Activated gamma-delta T cell (primary cell): ENCODE measurements at places on chromosomes 13 and 19.

- no peak for DNase-seq
Measured at GRCh38 chr13:104460554-104460953, 1394.3 kb upstream of the SLC10A2 start.

DNA sequence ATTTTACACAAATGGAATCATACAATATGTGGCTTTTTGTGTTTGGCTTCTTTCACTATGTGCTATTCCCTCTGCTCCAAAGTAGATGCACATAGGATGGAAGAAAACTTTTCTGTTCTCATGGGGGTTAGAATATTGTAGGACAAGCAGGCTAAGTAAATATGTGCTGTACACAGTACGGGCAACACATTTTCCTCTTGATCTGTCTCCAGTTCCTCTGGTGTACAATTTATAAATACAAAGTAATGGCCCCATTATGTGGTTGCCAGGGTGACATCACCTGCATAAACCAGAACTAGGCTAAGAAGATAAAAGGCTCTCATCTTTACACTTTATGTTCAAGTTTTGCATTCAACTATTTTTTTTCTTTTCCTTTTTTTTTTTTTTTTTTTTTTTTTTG, 41.0 kb upstream of the SOX21 start:
- DNase-seq = no peak

DNA sequence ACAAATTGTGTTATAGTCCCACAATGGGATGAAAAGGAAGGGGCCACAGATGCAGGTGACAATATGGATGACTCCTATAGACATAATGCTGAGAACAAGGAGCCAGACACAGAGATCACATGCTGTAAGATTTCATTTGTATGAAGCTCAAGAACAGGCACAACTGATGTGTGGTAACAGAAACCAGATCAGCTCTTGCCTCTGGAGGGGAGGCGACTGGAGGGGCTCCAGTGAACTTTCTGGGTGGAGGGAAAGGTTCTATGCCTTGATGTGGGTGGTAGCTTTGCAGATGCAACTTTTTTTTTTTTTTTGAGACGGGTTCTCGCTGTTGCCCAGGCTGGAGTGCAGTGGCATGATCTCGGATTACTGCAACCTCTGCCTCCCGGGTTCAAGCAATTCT, 6.0 kb upstream of the RABAC1 start:
- DNase-seq = no peak

- DNase-seq = no peak
Measured at GRCh38 chr19:1446713-1447481, 3.0 kb upstream of the APC2 start.

- no peak for DNase-seq
Measured at GRCh38 chr13:70172946-70173597, 64.8 kb upstream of the KLHL1 start.

- DNase-seq = no peak
Measured at GRCh38 chr19:6458695-6459261, 814 bp downstream of the SLC25A23 start.

DNA sequence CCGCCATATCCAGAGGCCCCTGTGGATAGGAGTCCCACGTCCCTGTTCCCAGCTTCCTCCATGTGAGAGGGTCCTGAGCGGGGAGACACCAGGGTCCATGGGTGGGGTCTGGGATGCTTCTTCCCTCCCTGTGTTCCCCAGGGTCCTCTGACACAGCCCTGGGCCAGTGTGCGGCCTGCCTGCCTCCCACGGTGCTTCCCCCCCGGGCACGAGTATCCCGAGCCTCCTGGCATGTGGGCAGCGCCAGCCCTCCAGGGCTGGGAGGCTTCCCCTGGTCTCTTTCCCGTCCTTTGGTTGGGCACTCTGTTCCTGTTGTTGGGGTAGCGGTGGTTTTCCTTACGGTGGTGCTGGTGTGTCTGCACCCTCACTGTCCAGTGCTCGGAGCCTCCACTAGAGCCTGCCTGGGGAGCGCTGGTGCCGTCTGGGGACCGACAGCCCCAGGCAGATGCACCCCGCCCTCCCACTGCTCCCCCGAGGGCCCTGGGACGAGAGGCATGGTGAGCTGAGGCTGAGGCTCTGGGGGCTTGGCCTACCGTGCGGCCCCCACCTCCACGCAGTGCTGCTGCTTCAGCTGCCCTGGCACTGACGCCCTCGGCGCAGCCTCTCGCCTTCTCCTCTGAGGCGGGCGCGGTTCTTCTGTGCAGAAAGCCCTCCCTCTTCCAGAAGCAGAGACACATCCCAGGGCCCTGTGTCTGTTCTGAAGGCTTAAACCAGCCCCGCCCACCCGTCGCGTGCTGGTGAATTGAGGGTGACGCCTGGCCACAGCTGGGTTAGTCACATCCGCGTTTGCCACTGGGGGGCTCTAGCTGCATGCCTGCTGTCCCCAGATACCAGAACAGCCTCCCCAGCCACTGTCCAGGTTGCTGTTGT, 27.9 kb downstream of the PLEKHJ1 start:
- DNase-seq = no peak

DNA sequence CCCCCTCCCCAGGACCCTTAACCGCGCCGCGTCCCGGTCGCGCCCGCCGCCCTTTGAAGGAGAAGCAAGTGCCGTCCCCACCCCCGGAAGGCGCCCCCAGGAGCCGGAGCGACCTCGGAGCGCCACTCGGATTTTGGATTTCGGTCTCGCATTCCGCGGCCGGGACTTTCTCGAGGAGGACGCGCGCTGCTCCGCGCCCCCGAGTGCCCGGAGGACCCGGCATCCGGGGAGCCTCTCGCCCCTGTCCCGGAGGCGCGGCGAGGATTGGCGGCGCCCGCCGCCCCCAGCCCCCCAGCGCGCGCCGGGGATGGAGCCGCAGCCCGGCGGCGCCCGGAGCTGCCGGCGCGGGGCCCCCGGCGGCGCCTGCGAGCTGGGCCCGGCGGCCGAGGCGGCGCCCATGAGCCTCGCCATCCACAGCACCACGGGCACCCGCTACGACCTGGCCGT, 1.6 kb downstream of the MIDN start:
- no peak for DNase-seq

DNA sequence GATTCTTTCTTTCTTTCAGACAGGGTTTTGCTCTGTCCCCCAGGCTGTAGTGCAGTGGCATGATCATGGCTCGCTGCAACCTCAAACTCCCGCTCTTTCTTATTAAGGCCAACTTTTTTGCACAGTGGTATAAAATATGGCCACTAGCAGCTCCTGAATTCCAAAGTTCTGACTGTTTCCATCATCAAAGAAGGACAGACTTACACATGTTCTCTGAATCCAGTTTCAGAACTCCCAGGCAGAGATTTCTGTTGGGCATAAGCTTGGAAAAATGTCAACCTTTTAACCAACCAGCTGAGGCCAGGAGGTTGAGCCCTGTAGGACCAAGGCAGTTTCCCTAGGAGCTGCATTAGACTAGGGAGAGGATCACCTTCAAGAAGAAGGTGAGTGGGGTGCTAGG, 184.1 kb downstream of the HS6ST3 start:
- no peak for DNase-seq

DNA sequence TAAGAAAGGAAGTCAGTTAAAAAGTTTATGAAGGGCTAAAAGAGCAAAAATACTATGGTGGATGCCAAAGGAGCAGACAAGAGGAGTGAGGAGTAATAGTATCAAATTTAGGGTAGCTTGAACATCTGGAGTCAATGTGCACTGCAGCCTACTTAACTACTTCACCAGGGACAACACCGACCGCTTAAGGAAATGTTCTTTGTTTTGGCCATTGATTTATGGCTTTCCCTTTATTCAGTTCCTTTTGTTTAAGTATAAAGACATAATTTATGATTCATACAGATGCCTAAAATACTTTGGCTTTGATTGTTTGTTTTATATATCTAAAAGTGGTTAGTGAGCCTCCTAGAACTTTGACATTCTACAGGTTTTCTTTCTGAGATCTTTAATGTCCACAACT, 276.3 kb upstream of the PRR20A start:
- no peak for DNase-seq

DNA sequence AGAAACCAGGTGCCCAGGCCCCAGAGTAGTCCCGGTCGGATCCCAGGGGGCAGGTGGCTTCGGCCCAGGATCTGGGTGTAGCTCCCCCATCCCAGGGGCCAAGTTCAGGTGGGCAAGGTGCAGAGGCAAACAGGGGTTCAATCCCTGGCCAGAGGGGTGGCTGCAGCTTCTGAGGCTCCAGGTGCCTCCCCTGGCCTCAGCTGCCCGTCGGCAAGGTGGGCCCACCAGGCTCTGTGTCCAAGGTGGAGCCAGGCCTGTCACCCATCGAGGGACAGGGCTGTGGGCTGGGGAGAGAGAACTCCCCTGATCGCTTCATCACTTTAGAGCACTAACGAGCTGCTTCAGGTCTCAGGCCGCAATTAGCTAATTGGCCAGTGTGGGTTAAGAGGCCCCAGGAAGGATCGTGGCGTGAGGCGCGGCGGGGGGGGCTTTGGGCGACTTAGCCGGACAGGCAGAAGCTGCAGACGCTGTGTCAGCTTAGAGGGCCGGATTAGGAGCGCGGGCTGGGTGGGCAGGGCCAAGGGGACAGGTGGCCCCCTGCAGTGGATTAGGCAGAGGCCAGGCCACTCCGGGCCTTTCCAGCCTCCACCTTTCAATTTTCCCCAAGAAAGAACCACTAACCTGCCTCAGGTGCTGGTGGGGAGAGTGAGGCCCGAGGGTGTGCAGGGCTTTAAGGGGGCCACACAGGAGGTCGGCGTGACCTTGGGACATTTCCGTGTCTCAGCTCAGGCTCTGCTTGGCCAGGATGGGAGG, 2.8 kb upstream of the RAX2 start:
- no peak for DNase-seq

DNA sequence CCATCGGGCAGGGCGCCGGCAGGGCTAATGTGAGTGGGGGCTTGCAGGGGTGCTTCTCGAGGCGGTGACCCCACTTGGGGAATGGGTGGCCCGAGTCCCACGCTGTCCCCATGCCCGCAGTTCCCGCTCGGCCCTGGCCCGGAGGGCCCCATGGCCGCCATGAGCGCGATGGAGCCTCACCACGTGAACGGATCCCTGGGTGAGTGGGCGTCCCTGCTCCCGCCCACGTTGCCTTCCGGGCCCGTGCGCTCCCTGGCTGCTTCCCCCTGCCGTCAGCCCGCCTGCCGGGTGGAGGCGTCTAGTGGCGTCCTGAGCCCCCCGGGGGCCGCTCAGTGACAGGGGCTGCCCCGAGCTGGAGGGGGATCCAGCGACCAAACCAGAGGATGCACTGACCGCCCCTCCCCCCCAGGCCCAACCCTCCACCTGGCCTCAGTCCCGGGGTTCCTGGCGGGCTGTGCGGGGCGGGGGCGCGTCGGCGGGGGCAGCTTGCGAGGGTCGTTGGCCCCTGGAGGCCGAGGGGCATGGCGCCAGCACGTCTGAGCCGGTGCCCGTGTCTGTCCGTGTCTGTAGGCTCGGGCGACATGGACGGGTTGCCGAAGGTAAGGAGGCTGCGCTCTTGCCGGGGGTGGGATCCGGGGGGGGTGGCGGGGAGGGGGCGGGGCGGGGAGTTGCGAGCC, 4.8 kb downstream of the ISYNA1 start:
- DNase-seq = no peak

DNA sequence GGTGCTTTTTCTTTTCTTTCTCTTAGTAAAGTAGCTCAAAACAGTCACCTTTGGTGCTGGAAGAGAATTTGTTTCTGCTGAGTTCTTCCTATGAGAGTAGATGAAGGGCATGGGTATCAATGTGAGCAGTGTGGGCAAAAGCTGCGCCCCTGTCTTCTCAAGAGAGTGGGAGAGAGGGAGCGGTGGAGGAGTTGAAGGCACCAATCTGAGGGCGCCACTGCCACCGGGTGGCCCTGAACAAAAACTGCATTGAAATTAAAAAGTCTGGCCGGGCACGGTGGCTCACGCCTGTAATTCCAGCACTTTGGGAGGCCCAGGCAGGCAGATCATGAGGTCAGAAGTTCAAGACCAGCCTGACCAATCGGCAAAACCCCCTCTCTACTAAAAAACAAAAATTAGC, 28.7 kb upstream of the EPHX3 start:
- no peak for DNase-seq

GRCh38 chr13:59663707-59664106, 500.0 kb downstream of the DIAPH3 start:
- no peak for DNase-seq

DNA sequence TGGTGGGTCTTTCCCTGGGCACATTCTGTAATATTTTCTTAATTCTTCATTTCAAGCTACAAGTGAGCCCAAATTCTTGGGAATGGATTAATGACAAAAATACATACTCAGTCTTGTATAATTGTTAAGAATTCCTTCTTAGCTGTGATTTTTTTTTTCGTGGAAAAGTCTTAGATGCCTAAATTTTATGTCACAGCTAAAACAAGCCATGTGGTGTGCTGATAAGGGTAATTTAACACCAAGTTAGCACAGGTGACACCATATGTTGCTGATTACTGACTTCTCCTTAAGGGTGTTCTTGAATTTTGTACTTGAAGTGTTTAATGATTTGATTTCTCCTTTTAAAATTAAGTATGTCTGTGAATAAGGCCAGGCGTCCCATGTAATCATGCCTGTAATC, 29.3 kb downstream of the WDFY2 start:
- DNase-seq = no peak

GRCh38 chr13:41054212-41054877, 7.0 kb upstream of the WBP4 start:
- no peak for DNase-seq

DNA sequence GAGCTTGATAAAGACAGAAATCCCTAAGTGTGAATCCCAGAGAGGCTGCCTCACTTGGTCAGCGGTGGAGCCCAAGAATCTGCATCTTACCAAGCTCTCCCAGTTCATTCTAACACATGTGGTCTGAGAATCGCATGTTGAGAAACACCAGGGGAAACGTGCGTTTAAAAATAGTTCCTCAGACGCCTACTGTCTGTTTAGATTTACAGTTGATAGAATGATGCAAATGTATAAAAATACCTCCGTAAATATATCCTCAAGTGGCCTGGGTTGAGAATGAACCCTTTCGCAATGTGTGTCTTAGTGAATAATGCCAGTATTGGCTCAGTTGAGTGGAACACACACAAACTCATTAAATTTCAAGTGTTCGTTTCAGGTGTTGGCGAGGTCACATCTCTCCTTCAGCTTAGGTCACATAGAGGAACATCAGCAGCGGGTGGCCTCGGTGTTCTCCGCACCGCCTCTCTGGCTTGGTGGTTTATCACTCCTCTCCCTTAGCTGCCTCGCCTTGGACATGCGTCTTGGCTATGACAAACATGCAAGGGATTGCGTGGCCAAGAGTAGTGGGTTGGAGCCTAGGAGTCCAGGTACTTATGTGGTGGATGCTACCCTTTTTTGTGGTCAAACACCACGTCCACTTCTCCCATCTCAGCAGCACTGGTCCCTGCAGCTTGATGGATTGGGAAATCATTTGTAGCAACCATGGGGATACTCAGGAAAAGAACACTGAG, 117.6 kb upstream of the SPATA13 start:
- DNase-seq = no peak
